ENCODE measurements at places on chromosomes 2 and 18.

DNA sequence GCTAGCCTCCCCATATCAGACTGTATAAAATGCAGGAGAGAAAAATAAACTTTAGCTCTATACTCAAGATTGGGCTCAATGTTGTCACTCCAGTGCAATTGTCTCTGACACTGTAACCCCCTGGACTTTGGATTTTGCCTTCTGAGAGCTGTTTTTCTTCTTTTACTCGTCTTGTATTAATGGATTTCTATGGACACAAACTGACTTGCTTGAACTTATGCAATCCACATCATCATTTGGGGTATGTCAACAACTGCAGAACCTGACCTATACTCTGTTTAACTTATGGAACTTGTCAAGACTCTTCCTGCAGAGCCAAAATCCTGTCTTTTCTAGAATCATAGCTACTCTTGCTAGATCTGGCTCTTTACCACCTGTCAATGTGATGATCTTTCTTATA, 257.8 kb upstream of the DCC start:
- no peak for DNase-seq

- DNase-seq, result no peak
Measured at GRCh38 chr2:105795575-105795934, 50.8 kb downstream of the NCK2 start.

- no peak for DNase-seq
Measured at GRCh38 chr18:21968338-21968737, 201.1 kb upstream of the GATA6 start.

DNA sequence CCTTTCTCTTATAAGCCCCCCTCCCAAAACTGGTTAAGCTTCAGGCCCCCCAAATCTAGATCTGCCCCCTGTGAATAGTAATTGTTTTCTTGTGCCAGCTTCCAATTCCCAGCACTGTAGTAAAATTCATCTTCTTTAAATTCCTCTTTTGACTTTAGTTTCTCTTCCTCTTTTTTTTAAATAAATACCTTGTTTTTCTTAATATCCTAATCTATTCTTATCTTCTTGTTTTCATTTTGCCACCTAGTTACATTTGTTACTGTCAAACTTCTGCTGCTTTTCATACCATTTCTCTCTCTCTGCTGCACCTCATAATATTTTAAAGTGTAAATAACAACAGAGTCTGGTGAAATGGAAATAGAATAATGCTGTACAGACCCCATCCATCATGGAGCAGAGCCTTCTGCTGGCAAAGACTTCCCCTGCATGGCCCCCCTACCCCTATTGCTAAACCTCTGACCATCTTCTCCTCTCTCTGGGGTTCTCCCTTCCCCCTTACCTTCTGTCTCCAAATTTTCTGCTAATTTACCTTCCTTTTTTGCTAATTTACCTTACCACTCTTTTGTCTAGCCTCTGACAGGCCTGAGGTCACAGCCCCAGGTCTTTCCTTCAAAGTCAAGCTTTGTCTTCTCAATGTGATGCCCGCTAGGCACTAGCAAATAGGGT, 94.9 kb upstream of the PAPOLG start:
- DNase-seq, result no peak

GRCh38 chr18:79458131-79458838, 62.6 kb downstream of the NFATC1 start:
- no peak for DNase-seq
